Mesenteric fat pad (tissue), 1 donor: ENCODE measurements at places on chromosomes 13 and 19. TPM values are rescaled to one million over a fixed set of nuclear protein-coding genes. Genes with fewer than 3 reads are reported as not detected.

- no peak for DNase-seq
Measured at GRCh38 chr13:20336761-20337160, 104.6 kb upstream of the GJB6 start.

ATP4A gene
- not detected for total RNA-seq

ENOX1 gene
- total RNA-seq = 8.2 TPM

- no peak for DNase-seq
Measured at GRCh38 chr13:67259208-67259607, 29.1 kb upstream of the PCDH9 start.

PTPRH gene
- 1.00 TPM for total RNA-seq

- DNase-seq = no peak
Measured at GRCh38 chr13:32790731-32791130, 204.5 kb downstream of the PDS5B start.

AZU1 gene
- total RNA-seq = 0.39 TPM

CEBPA gene
- 263 TPM for total RNA-seq

CGB8 gene
- total RNA-seq = not detected

PSG2 gene
- total RNA-seq = not detected

DNA sequence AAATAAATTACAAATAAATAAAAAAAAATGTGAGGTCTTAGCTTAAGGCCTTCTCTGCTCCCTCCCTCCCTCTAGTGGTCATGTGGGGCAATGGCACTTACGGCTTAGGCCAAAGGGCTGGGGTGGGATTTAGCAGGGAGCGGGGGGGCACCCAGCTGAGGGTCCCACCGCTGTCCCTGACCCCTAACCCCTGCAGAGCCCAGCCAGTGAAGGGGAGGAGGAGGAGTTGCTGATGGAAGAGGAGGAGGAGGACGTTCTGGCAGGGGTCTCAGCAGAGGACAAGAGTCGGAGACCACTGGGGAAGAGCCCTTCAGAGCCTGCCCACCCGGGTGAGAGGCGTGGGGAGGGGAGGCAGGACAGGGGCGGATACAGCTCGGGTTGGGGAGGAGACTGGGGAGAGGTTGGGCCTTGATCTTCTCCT lies 9.3 kb downstream of the MPND start:
- no peak for DNase-seq

GRCh38 chr13:111304041-111304544 lies 16.3 kb upstream of the TEX29 start:
- no peak for DNase-seq

BRCA2 gene
- total RNA-seq = 1.9 TPM

- DNase-seq = no peak
Measured at GRCh38 chr13:111429064-111429558, 108.7 kb downstream of the TEX29 start.

GRCh38 chr19:27966390-27966816 lies 1246.5 kb downstream of the UQCRFS1 start:
- DNase-seq = no peak

ZNF557 gene
- total RNA-seq = 6.2 TPM

- DNase-seq = no peak
Measured at GRCh38 chr19:18098891-18099622, 1.5 kb downstream of the MAST3 start.

DNA sequence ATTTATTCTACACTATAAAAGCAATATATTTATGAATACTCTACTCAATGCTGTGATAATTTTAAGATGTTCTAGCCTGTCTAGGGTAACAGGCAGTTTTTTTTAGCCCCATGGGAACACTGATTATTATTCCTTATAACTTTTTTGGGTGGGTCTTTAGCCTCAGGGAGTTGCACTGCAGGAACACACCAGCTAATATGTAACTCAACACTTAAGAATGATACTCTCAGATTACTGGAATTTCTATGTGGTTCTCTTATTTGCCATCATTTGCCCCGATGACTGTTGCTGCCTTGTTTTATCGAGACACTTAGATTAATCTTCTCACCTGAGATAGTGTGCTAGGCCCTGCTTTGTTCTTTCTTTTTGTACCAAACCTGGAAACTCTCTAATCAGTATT lies 396.9 kb upstream of the SLITRK1 start:
- no peak for DNase-seq

IPO5 gene
- total RNA-seq = 113 TPM

DNA sequence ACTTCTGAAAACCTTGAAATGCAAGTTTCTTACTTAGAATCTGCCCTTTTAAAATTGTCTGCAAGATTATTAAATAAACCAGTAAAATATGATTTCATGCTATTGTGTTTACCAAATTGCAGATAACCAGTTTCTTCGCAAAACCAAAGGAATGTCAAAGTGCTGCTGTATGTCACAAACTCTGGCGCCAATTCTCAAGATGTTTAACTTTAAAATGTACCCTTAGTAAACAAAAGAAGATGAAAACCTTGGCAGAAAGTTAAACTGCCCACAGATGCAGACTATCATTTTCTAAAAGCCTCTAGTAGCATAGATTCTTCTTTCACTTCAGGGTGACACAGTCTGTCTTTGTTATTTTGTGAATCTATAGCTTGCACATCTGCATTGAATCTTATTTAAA lies 189.2 kb downstream of the SLITRK6 start:
- no peak for DNase-seq

DNA sequence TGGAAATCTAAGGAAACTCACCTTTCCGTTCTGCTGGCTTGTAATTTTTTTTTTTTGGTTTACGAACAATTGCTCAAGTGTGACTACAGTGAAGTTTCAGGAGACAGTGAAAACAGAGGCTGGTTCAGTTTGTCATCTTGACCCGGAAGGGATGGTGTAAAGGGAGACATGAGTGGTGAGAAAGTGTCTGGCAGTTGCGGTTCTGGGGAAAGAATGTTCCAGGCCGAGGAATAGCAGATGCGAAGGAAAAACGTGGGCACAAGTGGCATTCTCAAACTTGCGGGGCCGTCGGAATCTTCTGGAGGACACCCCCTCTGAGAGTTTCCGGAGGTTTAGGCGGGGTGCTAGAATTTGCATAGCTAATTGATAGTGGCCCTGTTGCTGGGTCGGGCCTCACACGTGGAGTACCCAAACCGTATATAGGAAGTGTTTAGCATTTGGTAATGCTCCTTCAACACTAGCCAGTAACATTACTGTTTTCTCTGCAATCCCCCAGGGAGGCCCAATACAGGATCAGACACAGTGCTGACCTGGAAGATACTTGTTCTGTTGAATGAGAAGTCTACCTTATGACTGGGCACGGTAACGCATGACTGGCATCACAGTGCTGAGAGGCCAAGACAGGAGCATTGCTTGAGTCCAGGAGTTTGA lies 2.8 kb upstream of the TNFSF9 start:
- no peak for DNase-seq

DNA sequence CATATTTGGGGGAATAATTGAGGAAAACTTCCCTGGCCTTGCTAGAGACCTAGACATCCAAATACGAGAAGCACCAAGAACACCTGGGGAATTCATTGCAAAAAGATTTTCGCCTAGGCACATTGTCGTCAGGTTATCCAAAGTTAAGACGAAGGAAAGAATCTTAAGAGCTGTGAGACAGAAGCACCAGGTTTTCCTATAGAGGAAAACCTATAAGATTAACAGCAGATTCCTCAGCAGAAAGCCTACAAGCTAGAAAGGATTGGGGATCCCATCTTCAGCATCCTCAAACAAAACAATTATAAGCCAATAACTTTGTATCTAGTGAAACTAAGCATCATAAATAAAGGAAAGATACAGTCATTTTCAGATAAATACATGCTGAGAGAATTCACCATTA lies 114.9 kb downstream of the PIBF1 start:
- no peak for DNase-seq

GRCh38 chr19:3082331-3082730 lies 11.8 kb upstream of the GNA11 start:
- no peak for DNase-seq

DNA sequence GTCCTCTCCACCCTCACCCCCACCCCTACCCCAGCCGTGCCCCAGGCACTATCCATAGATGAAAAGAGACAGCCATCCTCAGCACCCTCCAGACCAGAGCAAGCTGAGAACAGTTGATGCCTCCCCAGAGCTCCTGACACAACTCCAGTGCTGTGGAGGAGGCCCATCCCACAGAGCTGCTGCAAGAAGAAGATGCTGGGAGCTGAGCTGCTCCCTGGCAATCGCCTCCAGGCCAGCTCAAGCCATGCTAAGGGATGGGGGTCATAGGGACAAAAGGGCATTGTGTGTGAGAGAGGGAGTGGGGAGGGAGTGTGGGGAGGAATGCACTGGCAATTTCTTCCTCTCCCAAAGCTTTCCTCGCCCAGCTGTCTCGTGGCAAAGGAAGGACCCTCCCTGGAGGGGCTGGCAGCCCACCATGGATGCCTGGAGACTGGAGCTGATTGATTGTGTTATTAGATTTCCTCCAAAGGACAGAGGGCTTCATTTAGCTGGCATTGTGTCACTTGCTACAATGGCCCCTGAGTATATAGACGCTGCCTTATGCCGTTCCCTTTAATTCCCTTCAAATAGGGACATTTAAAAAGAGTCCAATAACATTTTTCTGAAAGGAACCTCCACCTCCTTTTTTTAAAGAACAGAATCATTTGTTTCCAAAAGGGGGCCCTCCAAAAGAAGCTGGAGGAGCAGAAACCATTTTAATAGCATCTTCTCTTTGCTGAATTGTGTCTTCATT lies 476.4 kb downstream of the FOXO1 start:
- no peak for DNase-seq

DNA sequence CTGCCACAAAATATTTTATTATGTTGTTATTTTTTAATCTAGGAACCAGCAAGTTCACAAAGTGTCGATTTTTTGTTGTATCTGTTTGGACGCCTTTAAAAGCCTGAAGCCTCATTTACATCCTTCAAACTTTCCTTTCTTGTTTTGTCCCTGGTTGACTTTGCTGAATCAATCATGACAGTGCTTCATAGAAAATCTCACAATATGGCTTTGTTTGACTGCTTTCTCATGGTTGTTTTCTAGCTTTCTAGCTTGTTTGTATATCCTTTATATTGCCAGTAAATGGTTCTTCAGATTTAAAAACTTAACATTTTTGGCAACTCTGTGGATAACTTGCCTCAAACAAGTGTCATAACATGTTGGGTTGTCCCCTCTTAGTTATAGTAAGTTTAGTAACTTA lies 84.1 kb upstream of the ATXN8OS start:
- DNase-seq = no peak

DNA sequence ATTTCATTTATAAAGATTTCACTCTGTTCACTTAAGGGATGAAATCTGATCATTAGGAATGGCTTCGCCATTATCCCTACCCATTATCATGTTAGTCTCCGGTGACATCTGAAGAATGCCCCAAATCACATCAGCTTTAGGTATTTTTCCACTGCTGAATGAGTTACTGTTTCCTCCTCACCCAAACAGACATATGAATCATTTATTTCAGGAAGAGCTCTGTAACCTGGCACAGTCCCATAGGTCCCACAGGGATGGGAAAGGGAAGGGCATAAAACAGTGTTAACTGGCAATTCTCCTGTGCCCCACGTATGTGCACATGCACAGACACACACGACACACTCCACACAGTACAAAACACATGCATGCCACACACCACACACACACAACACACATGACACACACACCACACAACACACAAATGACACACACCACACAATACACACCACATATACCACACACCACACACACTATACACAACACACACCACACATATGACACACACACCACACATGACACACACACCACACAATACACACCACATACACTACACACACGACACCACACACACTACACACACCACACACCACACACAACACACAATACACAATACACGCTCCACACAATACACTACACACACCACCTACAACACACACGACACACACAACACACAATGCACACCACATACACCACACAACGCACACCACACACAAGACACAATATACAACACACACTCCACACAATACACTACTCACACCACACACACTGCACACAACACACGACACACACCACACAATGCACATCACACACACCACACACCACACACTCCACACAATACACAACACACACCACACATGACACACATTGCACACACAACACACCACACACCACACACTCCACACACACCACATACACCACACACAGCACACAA lies 15.4 kb downstream of the TMEM255B start:
- DNase-seq = peak; percentile 57

TLE6 gene
- total RNA-seq = 0.93 TPM

GRCh38 chr19:46489445-46490272 lies 6.0 kb downstream of the PNMA8B start:
- DNase-seq = no peak

DNA sequence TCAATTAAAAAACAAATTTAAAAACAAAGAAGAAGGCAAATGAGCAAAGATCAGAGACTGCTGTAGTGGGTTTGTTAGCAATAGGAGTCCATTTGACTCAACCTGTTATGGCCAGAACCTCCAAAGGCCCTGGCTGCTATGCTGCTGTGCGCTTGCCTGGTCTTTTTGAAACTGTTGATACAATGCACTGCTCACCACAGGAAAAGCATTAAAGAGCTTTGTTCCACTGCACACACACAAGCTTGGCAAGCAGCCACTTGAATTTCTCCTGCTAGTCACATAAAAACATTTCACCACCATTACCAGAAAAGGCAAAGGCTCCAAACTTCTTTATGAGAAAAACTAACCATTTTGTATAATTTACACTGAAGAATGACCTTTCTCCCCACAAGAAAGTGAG lies 132.2 kb downstream of the FREM2 start:
- no peak for DNase-seq

- DNase-seq = no peak
Measured at GRCh38 chr13:39888865-39889810, 233.7 kb downstream of the COG6 start.

- DNase-seq = no peak
Measured at GRCh38 chr13:107969546-107969945, 245.8 kb downstream of the LIG4 start.
